Activated T-helper 2 cell treated with anti-CD3 and anti-CD28 coated beads, Interferon-gamma antibody, Interleukin-2, Interleukin-4, amounts not matched to agents 10 μg/mL and 5 μg/mL and 100 μg/mL, durations not matched to agents 14 hours and 24 hours and 36 hours (primary cell): ENCODE measurements at places on chromosomes 13 and 19. TPM values are rescaled to one million over a fixed set of nuclear protein-coding genes. Genes with fewer than 3 reads are reported as not detected.

DNA sequence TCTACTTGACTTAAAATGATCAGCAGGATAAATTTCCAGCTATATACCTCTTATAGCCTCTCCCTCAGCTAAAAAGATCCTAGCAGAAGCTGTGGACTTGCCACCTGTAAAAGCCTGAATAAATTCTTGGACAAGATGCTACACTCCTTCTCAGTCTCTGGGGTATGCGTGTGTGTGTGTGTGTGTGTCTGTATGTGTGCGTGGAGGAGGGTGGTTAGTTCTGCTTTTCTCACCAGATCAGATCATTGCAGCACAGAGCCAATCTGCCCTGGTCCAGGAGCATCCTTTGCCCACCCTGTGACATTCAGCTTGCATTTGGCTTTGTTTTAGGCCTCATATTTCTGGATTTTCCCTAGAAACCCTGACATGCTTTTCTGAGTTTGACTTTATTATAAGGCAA is 438.3 kb downstream of the RFC3 start:
- no peak for DNase-seq
- no peaks in the 10 kb centered on the region for H3K36me3 ChIP-seq
- H3K27ac ChIP-seq = no peak overlapping the region
- H3K4me1 ChIP-seq = no peaks in the 10 kb centered on the region

DNA sequence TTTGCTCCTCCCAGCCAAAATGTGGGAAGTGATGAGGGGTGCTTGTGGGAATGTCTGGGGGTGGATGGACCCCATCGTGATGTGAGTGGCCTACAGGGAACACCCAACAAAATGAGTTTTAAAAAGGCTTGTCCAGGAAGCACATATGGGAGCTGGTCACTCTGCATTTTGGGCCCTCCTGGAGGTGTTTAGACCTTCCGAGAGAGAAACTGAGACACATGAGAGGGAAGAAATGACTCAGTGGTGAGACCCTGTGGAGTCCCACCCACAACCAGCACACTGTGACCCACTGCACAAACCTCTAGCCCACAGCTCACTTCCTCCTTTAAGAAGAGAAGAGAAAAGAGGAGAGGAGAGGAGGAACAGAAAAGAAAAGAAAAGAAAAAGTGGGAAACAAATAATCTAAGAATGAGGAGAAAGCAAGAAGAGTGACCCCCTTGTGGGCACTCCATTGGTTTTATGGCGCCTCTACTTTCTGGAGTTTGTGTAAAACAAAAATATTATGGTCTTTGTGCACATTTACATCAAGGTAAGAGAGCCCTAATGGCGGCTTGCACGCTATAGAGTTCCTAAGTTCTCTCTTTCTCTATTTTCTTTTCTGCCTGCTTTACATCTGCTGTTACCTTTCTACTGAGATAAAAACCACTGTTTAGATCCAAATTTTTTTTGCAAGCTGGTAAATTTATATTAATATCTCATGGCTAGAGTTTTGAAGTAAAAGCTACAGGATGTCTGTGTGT is 13.3 kb upstream of the LILRB1 start:
- H3K27me3 ChIP-seq = peaks cover 12% of the 10 kb centered on the region
- no peak overlapping the region for H3K27ac ChIP-seq

DNA sequence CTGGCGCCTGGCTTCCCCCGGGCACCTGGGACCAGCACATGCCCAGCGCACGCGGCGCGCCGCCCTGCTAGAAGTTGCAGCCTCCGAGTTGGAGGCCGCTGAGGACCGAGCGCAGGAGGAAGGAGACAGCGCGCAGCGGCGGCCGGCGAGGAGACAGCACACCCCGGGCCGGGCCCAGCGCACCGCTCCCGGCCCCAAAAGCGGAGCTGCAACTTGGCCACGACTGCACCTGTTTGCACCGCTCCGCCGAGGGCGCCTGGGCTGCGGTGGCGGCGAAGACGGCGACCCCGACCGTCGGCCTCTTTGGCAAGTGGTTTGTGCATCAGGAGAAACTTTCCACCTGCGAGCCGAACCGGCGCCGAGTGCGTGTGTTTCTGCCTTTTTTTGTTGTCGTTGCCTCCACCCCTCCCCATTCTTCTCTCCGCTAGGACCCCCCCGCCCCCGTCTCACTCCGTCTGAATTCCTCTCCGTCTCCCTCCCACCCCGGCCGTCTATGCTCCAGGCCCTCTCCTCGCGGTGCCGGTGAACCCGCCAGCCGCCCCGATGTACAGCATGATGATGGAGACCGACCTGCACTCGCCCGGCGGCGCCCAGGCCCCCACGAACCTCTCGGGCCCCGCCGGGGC is at the start of gene SOX1:
Gene SOX1, plus strand, starts transcription at position 34 of the 626 bp plus-strand sequence. Its CDS starts 510 bp downstream, at position 544.
- no peak within 1 kb of the TSS for H3K27ac ChIP-seq
- H3K4me3 ChIP-seq = no peak within 1 kb of the TSS
- H3K4me1 ChIP-seq = no peaks in the 10 kb centered on the region
- no peaks in the 10 kb centered on the region for H3K36me3 ChIP-seq
- peaks cover 64% of the 10 kb centered on the region for H3K27me3 ChIP-seq

- no peak for DNase-seq
- no peak overlapping the region for H3K27ac ChIP-seq
- H3K4me3 ChIP-seq = no peak overlapping the region
- peaks cover 57% of the 10 kb centered on the region for H3K36me3 ChIP-seq
Observed at GRCh38 chr19:10191347-10191746, 3.4 kb downstream of the DNMT1 start.

DNA sequence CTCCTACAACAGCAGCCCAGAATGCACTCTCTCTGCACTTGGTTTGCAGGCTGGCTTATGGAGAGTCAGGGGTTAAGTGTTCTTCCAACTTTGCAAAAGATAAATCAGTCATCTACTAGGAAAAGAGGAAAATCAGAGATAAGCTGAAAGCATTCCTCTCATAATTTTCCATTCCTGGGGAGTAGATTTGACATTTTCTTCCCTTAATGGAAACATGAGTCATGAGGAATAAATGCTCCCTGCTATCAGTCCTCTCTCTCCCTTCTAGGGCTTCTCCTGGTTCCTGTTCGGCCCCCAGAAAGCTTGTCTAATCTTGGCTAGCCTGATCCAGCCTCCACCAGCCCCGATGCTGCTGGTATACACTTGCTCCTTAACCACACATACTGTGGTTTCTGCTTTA is 28.4 kb upstream of the ENOX1 start:
- no peaks in the 10 kb centered on the region for H3K36me3 ChIP-seq
- peaks cover 19% of the 10 kb centered on the region for H3K27me3 ChIP-seq
- no peak overlapping the region for H3K27ac ChIP-seq
- no peak for DNase-seq

Gene HCN2
- 0.52 and 0.64 TPM in 2 replicates for total RNA-seq

DNA sequence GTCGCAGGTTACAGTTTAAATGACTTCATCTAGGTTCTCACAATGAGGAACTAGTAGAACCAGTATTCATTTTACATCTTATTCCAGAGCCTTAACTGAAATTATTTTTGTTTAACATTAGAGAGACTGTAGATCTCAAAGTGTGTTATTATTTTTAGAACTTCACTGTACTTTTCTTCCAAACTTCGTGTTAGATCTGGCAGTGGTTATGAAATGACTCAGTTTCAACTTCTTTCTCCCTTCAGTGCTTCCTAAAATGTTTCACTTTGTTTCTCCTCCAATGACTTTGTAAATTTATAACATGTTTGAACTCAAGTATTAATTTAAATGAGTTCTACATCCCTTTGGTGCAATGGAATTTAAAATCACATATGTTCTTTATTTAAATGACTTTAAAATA is 139.3 kb downstream of the PCDH9 start:
- no peaks in the 10 kb centered on the region for H3K4me1 ChIP-seq
- no peaks in the 10 kb centered on the region for H3K27me3 ChIP-seq
- no peaks in the 10 kb centered on the region for H3K36me3 ChIP-seq
- H3K27ac ChIP-seq = no peak overlapping the region
- DNase-seq = no peak

- H3K27me3 ChIP-seq = no peaks in the 10 kb centered on the region
- no peak overlapping the region for H3K27ac ChIP-seq
- H3K4me3 ChIP-seq = no peak overlapping the region
Observed at GRCh38 chr19:55820037-55820436, 11.8 kb downstream of the NLRP11 start.

DNA sequence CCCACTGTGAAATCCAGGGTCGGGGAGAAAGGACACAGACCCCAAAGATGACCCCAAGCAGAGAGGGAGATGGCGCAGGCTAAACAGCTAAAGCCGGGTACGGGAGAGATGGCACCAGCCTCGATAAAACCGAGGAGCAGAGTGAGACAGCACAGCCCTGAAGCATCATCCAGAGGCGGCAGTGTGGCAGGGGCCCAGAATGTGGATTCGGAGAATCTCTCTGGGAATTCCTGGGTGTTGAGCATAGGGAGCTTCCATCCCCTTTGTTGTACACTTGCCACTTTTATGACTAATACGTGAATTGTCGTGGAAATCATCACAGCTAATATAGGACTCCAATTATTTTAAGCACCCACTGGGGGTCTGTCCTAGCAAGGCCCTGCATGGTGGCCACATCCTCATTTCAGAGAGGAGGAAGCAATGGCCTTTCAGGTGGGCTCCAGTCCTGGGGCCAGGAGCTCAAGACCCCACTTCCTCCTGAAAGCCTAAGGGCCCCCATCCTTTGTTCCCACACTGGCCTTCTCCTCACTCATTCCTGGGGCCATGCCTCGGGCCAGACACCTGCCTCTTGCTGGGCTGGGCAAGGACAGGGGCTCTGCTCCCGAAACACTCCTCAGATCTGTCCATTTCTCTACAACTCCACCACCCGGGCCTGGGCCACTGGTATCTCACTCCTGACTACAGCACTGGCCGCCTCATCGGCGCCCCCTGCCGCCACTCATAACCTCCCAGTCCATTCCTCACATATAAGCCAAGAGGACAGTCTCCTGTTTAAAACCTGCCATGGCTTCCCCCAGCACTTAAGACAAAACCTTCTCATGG is 29.3 kb upstream of the ATP1A3 start:
- DNase-seq = no peak
- H3K27me3 ChIP-seq = no peaks in the 10 kb centered on the region
- H3K27ac ChIP-seq = no peak overlapping the region

Gene ACTMAP
- 13.2 and 14.2 TPM in 2 replicates for total RNA-seq

DNA sequence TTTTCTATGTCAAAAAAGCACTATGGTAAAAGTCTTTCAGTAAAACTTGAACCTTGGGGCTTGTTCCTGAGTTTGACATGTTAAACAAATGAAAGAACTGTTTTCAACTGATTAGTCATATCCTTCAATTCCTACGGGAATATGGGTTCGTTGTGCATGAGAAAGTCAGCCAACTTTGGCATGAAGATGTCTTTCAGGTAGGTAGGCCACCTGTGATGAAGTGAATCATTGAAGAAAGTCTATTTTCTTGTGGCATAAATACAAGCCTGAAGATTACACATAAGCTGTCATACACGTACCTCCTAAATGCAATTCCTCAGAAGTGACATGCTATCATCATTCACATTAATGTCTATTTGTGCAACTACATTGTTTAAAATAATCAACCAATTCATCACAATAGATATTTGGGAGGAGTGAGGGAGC is 513.0 kb downstream of the IRS2 start:
- no peaks in the 10 kb centered on the region for H3K4me1 ChIP-seq
- H3K27me3 ChIP-seq = no peaks in the 10 kb centered on the region
- no peak overlapping the region for H3K27ac ChIP-seq
- no peaks in the 10 kb centered on the region for H3K36me3 ChIP-seq

DNA sequence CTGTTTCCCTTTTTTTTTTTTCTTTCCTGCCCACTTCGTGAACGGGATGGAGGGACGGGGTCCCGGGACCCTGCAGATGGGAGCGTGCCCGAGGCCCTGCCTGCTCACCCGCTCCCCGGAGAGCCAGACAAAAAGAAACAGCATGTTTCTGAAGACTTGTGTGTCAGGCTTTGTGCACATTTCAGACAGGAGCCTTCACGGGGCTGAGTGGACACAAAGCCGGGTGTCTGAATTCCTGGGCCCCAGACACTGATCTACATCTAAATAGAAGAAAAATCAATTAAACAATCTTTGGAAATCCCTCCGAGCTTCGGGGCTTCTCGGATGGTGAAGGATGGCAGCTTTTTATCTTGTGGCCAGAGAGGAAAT is 4.2 kb downstream of the PGPEP1 start:
- no peak overlapping the region for H3K27ac ChIP-seq
- DNase-seq = no peak
- H3K27me3 ChIP-seq = no peaks in the 10 kb centered on the region
- no peak overlapping the region for H3K4me3 ChIP-seq
- H3K4me1 ChIP-seq = peaks cover 5% of the 10 kb centered on the region

GRCh38 chr19:6119031-6119430 is 8.7 kb upstream of the RFX2 start:
- H3K4me1 ChIP-seq = peaks cover 5% of the 10 kb centered on the region
- DNase-seq = no peak
- peaks cover 7% of the 10 kb centered on the region for H3K27me3 ChIP-seq
- H3K36me3 ChIP-seq = no peaks in the 10 kb centered on the region

DNA sequence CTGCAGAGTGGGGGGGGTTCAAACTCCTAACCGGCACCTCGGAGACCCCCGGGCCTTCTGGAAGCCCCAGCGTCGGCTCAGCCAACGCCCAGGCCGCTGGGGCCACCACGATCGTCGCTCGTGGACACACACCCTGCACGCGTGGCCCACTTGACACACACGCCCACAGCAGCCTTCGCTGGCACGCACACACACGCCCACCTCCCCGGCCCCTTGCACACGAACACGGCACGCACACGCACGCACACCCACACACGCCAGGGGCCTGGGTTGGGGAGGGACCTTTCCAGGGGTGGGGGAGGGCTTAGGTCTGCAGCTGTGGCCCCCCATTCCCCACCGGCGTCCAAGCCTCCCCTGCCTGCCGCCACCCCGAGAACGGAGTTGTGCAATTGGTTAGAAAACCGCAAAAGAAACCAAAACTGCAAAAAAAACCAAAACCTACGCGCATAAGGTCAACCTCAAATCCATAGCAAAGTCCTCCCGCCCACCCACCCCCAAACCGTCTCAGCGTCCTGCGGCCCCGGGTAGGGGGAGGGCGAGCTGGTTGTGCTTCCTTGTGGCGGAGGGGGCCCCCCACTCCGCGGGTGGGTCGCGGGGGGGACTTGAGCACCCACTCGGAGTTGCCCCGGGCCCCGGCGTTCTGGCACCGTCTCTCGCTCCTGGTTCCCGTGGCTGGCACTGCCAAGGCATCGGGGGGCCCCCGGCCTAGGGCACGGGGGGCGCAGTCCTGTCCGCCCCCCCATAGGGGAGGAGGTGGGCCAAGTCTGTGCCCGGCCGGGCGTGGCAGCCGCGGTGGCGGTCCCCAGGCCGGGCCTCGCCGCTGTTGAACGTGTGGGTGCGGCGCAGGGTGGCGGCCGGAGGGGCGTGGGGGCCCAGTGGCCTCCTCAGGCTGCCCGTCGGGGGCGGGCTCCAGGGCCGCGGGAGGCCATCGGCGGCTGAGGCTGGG is 3.3 kb upstream of the LRG1 start:
- no peak for DNase-seq
- no peak overlapping the region for H3K4me3 ChIP-seq
- H3K27ac ChIP-seq = no peak overlapping the region
- H3K4me1 ChIP-seq = no peaks in the 10 kb centered on the region
- no peaks in the 10 kb centered on the region for H3K36me3 ChIP-seq
- no peaks in the 10 kb centered on the region for H3K27me3 ChIP-seq

DNA sequence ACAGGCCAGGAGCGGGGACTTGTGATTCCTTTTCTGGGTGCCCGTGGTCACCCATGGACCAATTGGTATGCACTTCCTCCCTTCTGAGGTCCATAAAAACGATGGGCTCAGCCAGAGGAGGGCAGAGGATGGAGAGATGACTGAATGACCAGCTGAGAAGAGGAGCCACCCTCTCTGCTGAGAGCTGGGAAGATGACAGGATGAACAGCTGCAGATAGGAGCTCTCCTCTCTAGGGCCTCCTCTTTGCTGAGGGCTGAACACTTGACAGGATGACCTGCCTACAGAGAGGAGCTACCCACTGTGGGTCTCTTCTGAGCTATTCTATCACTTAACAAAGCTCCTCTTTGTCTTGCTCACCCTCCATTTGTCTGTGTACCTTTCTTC is 4.1 kb downstream of the IGFL4 start:
- no peak overlapping the region for H3K4me3 ChIP-seq
- H3K27ac ChIP-seq = no peak overlapping the region
- H3K27me3 ChIP-seq = peaks cover 7% of the 10 kb centered on the region
- H3K4me1 ChIP-seq = no peaks in the 10 kb centered on the region
- no peak for DNase-seq
